ENCODE measurements at places on chromosomes 2 and 18. TPM values are rescaled to one million over a fixed set of nuclear protein-coding genes. Genes with fewer than 3 reads are reported as not detected.

CD302 gene
- 4.6 TPM for total RNA-seq

DNA sequence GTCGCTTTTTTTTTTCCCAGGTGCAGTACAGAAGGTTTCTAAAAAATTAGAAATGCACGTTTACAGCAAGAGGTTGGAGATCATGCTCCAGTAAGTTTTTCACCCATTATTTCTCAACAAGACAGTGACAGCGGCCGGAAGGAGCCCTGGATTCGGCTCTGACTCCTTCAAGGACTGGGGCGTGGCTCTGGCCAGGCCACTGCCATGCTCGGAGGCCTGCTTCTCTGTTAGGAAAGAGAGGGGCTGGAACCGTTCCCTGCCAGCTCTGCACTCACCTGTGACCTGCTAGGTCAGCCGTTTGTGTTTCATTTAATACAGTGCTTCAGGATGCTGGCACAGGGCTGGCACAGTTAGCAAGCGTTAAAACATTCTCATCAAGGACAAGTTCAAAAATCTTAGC is 6.7 kb upstream of the IAH1 start:
- no peak overlapping the region for H3K27ac ChIP-seq
- no peaks in the 10 kb centered on the region for H3K27me3 ChIP-seq

GRCh38 chr2:158797963-158798700 is 3.0 kb downstream of the DAPL1 start:
- no peaks in the 10 kb centered on the region for H3K27me3 ChIP-seq
- no peak overlapping the region for H3K27ac ChIP-seq
- H3K4me1 ChIP-seq: no peaks in the 10 kb centered on the region
- no peak overlapping the region for H3K4me3 ChIP-seq

STARD6 gene
- total RNA-seq: not detected

GRCh38 chr2:149271575-149271974 is 58.8 kb upstream of the LYPD6 start:
- H3K27me3 ChIP-seq: no peaks in the 10 kb centered on the region
- H3K36me3 ChIP-seq: no peaks in the 10 kb centered on the region
- DNase-seq: no peak
- no peak overlapping the region for H3K27ac ChIP-seq
- H3K4me3 ChIP-seq: no peak overlapping the region

GRCh38 chr2:237564526-237565131 is 1.7 kb upstream of the PRLH start:
- no peak for DNase-seq
- H3K36me3 ChIP-seq: no peaks in the 10 kb centered on the region
- no peak overlapping the region for H3K27ac ChIP-seq

HJURP gene
- total RNA-seq: not detected

GRCh38 chr2:119301413-119301812 is 65.2 kb downstream of the C2orf76 start:
- H3K4me1 ChIP-seq: peaks cover 8% of the 10 kb centered on the region
- no peaks in the 10 kb centered on the region for H3K27me3 ChIP-seq
- no peak overlapping the region for H3K27ac ChIP-seq
- H3K36me3 ChIP-seq: no peaks in the 10 kb centered on the region

- DNase-seq: no peak
- H3K36me3 ChIP-seq: no peaks in the 10 kb centered on the region
- H3K27ac ChIP-seq: no peak overlapping the region
- H3K27me3 ChIP-seq: no peaks in the 10 kb centered on the region
Observed at GRCh38 chr2:66714610-66715009, 279.7 kb downstream of the MEIS1 start.

DNA sequence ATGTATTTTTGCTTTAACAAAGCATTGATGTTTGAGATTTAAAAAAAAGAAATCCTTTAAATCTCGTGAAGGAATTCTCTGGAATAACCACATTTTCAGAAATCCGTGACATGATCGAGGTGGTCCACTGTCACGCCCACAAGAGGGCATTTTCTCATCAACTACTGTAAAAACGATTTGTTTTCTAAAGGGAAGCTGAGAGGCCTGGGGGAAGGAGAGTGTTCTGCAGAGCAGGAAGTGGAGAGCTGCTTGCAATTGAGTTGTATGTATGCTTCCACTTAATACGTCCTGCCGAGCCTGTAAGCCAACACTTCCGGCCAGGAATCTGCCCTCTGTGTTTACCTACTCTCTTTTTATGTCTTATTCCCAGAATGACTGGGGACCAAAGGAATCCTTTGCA is 19.4 kb downstream of the KLHL29 start:
- no peaks in the 10 kb centered on the region for H3K27me3 ChIP-seq
- DNase-seq: no peak
- H3K36me3 ChIP-seq: no peaks in the 10 kb centered on the region
- H3K27ac ChIP-seq: no peak overlapping the region

TEX44 gene
- total RNA-seq: not detected

G6PC2 gene
- not detected for total RNA-seq

DNA sequence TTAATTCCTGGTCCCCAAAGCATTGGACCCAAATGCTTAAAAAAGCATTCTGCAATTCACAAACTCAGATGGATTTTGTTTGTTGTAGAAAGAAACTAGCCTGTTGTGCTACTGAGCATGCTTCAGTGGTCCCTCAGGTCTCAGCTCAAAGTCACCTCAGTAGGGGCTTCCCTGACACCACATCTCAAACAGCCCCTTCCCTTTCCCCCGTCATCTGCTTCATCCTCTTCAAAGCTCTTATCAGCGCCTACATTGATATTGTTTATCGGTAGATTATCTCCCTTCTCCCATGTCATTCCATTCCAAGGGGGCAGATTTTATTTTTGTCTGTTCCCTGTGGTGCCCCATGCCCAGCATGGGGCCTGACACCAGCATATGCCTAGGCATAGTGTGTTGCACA is 172.9 kb downstream of the CELF4 start:
- no peak overlapping the region for H3K27ac ChIP-seq
- no peaks in the 10 kb centered on the region for H3K36me3 ChIP-seq
- no peak overlapping the region for H3K4me3 ChIP-seq

GRCh38 chr2:98085649-98086048 is 1.3 kb upstream of the VWA3B start:
- peaks cover 16% of the 10 kb centered on the region for H3K4me1 ChIP-seq
- no peaks in the 10 kb centered on the region for H3K36me3 ChIP-seq
- H3K4me3 ChIP-seq: no peak overlapping the region

GRCh38 chr18:67453901-67454300 is 62.6 kb downstream of the DSEL start:
- H3K27ac ChIP-seq: no peak overlapping the region
- no peak for DNase-seq
- no peaks in the 10 kb centered on the region for H3K36me3 ChIP-seq
- no peaks in the 10 kb centered on the region for H3K4me1 ChIP-seq
- H3K4me3 ChIP-seq: no peak overlapping the region

DNA sequence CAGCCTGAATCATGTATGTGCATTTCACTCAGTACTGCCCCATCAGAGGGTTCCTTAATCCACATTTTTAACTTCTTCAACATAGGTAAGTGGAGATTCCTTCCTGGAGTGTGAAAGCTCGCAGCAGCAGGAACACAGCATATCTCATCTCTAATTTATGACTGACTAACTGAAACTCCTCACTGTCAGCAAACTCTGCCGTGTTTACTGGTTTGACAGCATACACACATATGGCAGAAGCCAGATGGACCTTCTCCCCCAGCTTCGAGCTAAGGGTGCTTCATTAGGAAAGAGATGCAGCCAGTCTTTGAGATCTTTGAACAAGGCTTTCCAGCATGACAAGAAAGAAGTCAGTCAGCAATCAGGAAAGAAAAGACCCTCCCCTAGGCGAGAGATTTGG is 200.3 kb upstream of the ACVR2A start:
- no peak overlapping the region for H3K4me3 ChIP-seq
- peaks cover 1% of the 10 kb centered on the region for H3K27me3 ChIP-seq
- DNase-seq: no peak
- H3K4me1 ChIP-seq: no peaks in the 10 kb centered on the region

IL37 gene
- total RNA-seq: not detected

DNA sequence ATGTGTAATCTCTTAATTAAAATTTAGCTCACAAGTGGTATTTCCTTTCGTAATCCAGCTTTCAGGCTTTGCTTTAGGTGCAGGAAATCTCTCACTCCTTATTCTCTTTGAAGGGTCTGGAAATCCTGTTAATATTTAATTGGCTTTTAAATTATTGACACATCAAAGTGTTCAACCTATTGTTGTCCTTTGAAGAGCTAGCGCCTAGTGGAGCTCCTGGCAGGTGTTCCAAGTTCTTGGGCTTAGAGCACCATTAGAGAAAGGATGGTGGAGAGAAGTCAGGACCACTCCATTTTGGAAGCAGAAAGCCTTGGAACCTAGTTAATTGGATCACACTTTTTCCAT is 92.4 kb downstream of the CABLES1 start:
- no peak overlapping the region for H3K27ac ChIP-seq
- no peaks in the 10 kb centered on the region for H3K36me3 ChIP-seq
- DNase-seq: no peak
- H3K27me3 ChIP-seq: no peaks in the 10 kb centered on the region
- no peak overlapping the region for H3K4me3 ChIP-seq

DNA sequence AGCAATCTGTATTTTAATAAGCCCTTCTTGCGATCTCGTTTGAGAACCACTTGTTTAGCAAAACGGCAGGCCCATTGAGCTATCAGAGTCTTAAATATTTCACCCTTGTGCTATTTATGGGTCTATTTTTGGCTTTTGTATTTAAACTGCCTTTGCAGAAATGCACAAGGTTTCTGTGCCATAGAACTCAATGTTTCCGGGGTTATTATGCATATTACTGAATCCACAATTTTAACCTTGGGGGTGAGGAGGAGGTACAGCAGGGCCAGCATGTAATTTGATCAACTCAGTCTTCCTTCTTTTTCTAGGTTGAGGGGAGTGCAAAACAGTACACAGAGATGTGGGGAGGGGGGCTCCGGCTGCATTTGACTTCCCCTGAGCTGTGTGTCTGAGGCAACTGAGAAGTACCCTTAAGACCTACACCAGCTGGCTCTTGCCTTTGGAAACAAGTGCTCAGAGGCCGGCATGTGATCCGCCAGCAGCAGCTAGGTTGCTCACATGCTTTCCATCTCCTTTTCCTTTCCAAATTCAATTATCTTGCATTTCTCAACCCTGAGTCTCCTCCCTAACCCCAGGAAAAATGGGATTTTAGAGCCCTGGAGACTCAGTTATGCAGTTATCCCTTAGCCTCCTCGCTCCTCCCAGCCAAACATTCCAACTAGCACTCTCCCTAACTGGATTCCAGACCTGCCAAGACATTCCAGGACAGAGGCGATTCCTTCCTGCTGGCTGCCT is 103.0 kb downstream of the HNRNPLL start:
- peak overlapping the region; percentile 80 for H3K27ac ChIP-seq
- peak; percentile 37 for DNase-seq
- H3K36me3 ChIP-seq: no peaks in the 10 kb centered on the region
- no peak overlapping the region for H3K4me3 ChIP-seq
- H3K4me1 ChIP-seq: peaks cover 58% of the 10 kb centered on the region

- no peak overlapping the region for H3K4me3 ChIP-seq
- H3K27me3 ChIP-seq: peaks cover 3% of the 10 kb centered on the region
- H3K36me3 ChIP-seq: no peaks in the 10 kb centered on the region
- DNase-seq: no peak
- H3K4me1 ChIP-seq: no peaks in the 10 kb centered on the region
Observed at GRCh38 chr2:12965540-12966269, 249.0 kb downstream of the TRIB2 start.

GRCh38 chr2:102238039-102238756 is 51.4 kb downstream of the IL1RL2 start:
- no peaks in the 10 kb centered on the region for H3K4me1 ChIP-seq
- no peaks in the 10 kb centered on the region for H3K36me3 ChIP-seq
- H3K4me3 ChIP-seq: no peak overlapping the region
- no peak overlapping the region for H3K27ac ChIP-seq
- H3K27me3 ChIP-seq: no peaks in the 10 kb centered on the region
- DNase-seq: no peak

DNA sequence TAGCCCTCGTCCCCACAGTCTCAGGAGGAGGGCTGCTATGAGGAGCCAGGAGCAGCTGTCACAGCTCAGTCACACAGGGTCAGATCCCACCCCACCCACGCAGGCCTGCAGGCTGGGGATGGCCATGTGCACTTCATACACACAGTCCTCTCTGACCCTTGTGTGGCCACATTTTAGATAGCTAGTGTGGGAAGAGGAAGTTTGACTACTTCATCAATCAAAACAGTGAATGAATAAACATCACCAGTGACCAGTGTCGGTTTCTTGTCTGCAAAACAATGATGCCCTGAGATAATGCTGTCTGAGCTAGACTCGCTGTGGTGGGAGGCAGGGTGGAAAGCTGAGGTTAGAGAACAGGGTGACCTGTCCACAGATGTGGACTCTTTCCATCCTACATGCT is 107.1 kb downstream of the PIEZO2 start:
- H3K4me1 ChIP-seq: no peaks in the 10 kb centered on the region
- no peak overlapping the region for H3K4me3 ChIP-seq
- no peak for DNase-seq
- H3K36me3 ChIP-seq: no peaks in the 10 kb centered on the region
- H3K27me3 ChIP-seq: peaks cover 2% of the 10 kb centered on the region
- no peak overlapping the region for H3K27ac ChIP-seq

CNTNAP5 gene
- total RNA-seq: not detected

GRCh38 chr2:145064511-145064910 is 544.6 kb upstream of the ZEB2 start:
- H3K4me3 ChIP-seq: no peak overlapping the region
- DNase-seq: no peak
- H3K27me3 ChIP-seq: no peaks in the 10 kb centered on the region
- no peaks in the 10 kb centered on the region for H3K36me3 ChIP-seq
- H3K27ac ChIP-seq: no peak overlapping the region
- no peaks in the 10 kb centered on the region for H3K4me1 ChIP-seq

DNA sequence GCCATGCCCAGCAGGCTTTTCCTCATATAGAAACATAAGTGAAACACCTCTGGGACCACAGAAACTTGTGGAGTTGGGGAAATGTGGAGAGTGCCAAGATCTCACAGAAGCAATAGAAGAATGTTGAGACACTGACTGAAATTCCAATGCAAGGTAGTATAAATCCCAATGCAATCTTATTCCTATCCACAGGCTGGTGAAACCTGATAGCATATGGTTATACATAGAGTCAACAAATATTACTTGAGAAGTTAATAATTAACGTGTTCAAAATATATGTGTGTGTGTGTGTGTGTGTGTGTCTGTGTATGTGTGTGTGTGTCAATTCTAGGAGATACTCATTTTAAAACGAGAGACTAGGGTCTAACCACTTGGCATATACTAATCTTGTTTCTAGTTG is 776.8 kb upstream of the ACVR2A start:
- no peak for DNase-seq
- no peak overlapping the region for H3K27ac ChIP-seq
- H3K36me3 ChIP-seq: no peaks in the 10 kb centered on the region
- no peaks in the 10 kb centered on the region for H3K27me3 ChIP-seq

- no peaks in the 10 kb centered on the region for H3K4me1 ChIP-seq
- no peaks in the 10 kb centered on the region for H3K36me3 ChIP-seq
- no peak overlapping the region for H3K4me3 ChIP-seq
- H3K27ac ChIP-seq: no peak overlapping the region
- DNase-seq: no peak
Observed at GRCh38 chr2:191738667-191739066, 60.7 kb downstream of the NABP1 start.

Data from psoas muscle (tissue), 8 donors.